ENCODE measurements at places on chromosomes 7 and 10.
A peak's percentile ranks its signal among the peaks of the same experiment; 100 is the strongest.

GRCh38 chr7:150695654-150696053 is 10.1 kb downstream of the GIMAP2 start:
- no peak for DNase-seq

DNA sequence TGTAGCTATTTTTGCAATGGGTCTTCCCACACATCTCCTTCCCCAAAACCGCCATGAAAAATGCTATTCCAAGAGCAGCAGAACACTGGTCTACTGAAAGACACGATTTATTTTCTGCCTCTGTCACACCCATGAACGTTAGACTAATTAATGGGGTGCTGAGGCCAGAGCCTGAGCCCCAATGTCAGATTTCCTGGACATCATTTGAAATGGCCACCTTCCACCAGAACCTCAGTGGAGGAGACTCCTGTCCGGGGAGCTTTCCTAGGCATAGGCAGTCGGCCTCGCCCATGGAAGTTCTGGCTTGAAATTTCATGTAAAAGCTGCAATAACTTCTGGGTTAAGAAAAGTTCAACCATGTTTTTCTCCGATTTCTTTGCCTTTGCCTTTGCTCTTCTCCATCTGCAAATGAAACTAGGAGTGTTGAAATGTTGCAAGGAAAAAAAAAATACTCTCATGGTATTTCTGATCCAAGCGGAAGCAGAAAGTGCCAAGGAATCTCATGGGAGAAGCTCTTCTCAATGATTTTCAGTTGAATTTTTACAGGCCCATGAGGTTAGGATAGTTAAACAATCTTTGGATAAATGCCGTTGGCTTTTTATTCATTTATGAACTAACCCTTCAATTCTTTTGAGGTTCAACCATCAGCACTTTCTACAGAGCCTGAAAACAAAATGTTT is 570.8 kb upstream of the MGMT start:
- no peak for DNase-seq

DNA sequence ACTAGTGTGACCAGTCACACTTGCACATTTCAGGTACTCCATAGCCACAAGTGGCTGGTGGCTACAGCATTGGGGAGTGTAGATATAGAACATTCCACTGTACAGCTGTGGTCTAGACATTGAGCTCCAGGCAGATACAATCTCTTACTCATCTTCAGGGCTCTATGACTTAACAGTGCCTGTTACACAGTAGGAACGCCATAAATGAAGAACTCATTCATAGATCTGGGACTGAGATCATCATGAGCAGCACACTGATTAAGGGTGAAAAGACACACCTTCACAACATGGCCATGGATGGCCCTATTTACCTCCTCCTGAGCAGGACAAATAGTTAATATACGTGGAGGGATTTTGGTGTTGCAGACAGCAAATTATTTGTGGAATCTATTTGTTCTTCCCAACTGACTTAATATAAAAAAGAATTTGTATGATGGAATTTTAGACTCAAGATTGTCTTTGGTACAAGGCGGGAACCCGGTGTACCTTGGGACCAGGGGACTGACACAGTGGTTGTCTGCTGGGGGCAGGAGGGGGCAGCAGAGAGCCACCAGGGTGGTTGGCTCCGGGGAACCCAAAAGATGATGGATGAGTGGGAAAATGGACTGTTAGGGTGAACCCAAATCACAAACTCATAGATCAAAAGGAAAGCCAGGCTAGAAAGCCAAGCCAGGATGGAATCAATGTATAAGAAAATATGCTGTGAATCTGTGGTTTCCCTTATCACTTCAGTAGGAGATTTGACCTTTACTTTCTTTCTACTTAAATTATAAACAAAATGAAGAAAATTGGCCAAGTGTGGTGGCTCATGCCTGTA is 24.3 kb upstream of the CPA2 start:
- peak; percentile 65 for DNase-seq

DNA sequence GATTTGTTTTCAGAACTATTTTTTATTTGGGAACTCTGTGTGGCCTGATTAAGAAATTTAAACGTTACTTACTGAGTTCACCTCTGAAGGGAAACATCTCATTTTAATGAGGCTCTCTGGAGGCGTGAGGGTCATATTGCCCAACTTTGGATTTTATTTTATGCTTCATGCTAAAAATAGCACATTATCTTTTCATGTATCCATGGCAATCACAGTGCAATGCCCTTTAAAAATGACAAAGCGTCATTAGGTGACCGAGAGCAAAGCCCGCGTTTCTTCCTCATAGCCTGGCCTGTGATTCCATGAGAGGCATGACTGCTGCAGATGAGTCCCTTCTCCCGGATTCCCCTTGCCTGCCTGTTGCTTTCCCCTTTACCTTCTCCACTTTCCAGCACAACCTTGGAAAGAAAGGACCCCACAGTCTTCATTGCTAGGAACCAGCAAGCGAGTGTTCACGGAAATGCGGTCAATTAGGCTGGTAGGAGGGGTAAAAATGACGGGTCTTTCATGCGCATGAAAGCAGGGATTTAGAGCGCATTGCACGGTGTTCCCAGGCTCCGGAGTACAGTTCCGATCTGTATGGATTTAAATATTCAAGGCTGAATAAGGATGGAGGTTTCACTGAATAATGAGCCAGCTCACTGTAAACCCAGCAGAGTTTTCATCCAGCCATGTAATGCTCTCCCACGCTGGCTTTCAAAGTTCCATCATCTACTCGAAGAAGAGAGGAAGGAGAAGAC is 98.2 kb upstream of the PITRM1 start:
- DNase-seq, result no peak

DNA sequence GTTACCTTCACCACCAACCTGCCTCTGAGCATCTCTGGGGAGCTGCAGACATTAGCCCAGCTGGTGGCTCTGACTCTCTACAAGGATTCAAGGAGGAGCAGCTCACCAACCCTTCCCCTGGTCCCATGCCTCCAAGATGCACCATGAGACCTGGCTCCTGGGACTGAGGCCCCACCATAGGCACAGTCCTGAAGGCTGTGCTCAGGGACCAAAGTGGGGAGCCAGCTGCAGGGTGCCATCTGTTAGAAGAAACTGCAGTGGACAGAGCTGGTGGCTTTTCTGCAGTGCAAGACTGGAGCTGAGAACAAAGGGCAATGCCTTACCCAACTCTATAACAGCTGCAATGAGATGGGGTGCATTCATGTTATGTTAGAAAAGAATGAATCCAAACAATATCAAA is 581.6 kb downstream of the TCERG1L start:
- DNase-seq, result no peak

DNA sequence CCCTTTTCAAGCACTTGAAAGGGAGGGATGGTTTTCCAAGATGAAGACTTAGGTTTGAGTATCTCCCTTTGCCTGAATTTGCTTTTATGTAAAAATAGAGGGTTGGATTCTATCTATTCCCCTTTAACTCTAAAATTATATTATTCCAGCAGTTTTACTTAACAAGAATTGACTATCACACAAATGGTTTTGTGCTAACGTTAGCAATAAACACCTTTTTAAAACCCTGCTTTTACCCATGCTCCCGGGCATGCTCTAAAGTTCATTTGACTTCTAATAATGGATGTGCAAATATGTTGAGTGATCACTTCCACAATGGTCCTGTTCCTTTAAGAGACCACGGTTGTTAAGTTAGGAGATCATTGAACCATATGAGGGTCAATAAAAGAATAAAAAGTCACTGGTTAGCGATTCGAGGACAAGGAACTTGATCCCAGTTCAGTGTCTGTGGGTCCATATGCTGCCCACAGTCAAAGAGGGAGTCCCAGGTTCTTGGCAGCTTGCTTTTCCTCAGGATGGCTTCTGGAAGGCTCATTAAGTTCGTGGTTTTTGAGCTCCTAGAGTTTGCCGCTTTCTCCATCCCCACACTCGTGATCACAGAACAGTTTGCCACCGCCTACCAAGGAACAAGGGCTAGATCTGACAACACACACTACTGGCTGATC is at the start of gene TMEM236:
TSS of gene TMEM236 (plus strand) at position 421 of the 665 bp plus-strand sequence. CDS start at position 516, 95 bp downstream.
- DNase-seq, result no peak

DNA sequence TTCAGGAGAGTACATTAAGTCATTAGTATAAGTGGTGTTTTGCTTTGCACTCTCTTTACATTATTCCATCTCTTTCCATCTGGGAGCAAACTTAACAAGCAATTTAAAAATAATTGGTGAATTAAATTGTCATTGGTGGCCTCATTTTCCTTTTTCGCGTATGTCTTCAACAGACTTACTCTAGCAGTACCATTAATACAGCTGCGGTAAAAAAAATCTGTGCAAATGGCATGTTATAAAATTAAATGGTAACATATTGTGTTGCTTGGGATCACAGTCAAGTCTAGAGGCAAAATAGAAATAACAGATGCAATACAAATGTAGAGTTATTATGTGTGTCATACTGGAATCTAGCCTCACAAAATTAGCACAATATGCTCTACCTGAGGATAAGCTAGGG is 322.4 kb downstream of the PCDH15 start:
- no peak for DNase-seq

- no peak for DNase-seq
Measured at GRCh38 chr10:47339759-47340607, 8.2 kb upstream of the RBP3 start.

- peak; percentile 80 for DNase-seq
Measured at GRCh38 chr7:76201732-76202665, at the start of gene SRRM3. SRRM3 (plus strand) TSS chr7:76201896; CDS start chr7:76235067, 33,171 bp downstream.

DNA sequence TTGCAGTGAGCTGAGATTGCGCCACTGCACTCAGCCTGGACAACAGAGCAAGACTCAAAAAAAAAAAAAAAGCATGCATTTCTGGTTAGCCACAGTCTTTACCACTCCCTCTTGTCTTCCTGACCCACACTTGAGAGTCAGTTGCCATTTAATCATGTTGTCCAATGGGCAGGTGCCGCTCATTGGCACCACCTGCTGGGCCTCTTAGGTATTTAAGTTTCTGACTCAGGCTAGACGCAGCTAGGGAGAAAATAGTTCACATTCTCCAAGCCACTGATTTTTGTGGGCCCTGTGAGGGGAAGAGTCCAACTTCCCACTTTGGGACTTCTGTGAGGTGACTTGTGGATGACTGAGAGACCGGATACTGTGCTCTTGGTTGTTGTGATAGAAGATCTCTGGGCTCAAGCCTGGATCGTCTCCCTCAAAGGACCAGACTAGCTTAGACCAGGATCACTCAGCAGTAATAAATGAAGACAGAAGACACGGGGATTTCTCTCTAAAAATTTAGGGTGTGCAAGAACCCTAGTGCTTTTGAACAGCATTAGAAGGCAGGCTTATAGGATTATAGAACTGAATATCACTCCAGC is 26.8 kb upstream of the SORCS3 start:
- peak; percentile 30 for DNase-seq

DNA sequence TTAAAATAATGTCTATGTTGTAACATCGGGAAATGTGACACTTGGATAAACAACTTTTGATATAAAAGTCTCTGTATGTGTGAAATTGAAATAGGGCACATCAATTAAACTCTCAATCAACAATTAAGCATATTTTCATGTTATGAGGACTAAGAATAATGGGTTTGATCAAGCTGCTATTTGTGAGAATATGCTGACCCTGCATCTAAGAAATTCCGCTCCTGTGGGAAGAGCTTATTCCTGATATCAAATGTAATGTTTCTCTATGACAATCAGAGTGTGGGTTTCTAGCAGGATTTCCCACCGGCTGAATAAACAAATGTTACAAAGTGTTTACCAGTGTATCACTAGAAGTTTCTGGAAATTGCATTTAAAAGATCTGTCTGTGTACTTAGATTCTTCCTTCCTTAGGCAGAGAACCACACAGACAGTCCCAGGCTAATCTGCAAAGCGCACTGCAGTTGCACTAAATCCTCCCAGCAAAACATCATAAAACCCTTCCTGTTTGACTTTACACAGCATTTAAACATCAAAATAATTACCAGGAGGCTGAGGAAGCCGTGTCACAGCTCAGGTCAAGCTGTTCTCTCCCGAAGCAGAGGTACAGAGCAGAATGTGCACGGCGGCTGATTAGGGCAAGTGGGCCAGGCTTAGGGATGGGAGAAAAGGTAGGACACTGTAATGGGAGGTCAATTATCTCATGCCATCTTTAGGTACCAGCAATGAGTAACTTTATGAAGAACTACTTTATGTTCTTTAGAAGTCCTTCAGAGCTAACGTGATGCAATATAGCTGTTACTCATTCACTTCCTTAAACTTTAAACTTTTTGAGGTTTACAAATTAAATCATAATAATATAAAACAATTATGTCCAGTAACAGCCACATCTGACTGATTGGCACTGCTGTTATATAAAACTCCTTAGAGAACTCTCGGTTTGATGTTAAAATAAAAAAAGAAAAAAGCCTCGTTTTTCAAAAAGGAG is 109.1 kb upstream of the CTTNBP2 start:
- no peak for DNase-seq

- DNase-seq, result peak; percentile 15
Measured at GRCh38 chr7:128168667-128169210, 72.3 kb upstream of the LEP start.

DNA sequence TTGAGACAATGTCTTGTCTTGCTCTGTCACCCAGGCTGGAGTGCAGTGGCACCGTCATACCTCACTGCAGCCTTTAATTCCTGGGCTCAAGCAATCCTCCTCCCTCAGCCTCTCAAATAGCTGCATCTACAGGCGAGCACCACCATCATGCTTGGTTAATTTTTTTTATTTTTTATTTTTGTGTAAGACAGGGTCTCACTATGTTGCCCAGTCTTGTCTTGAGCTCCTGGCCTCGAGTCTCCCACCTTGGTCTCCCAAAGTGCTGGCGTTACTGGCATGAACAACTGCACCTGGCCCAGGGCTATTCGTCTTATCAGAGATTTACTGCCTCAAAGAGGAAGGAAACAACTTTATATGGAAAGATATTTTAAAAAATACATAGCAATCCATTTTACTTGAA is 102.8 kb upstream of the NUPR2 start:
- no peak for DNase-seq

DNA sequence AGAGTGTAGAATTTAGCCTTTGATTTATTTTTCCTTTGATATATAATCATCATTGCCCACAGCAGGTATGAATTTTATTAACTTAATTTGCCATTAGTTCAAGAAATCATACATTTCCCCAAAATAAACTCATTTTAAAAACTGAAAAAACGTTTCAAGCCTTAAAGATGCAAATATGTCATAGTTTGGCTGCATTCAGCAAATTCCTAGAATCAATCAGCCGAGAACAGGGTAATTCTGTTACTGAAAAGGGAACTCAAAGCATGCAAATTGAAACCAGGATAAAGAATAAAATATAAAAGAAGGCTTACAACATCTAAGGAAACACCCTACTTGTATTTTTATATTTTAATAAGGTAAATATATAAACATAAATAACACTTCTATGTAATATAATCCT is 233.8 kb upstream of the PRKCQ start:
- no peak for DNase-seq

DNA sequence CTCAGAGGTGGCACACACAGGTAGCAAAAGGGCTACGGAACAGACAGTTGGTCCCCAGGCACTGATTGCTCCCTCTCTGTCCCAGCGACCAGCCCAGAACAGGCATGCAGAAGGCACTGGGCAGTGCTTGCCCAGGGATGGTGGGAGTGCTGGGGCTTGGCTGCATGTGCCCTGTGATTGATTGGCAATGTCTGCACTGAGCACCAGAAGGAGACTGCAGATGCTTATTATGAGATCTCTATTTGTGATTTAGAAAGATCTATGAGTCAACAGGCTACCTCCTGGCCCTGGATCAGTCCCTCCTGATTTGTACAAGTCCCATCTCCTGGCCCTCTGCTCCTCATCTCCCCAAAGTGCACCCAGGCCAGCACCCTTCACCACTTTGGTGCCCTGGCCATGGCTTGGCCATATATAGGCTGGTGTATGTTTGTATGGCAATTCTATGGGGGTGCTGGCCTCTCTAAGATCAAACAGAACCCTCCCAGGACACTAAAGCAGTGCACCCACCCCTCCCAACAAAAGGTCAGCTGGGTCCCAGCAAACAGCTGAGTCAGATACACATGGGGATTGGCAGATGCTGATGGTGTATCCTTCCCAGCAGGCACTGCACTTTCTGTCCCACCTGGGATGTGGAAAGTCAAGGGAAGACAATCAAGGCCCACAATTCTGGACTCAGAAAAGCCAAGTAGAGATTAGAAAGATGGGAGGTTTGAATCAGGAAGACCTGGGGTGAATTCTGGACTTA is 30.9 kb downstream of the CAMK2B start:
- DNase-seq, result no peak
